ENCODE measurements at places on chromosomes 6 and 20.

GRCh38 chr6:69871107-69871506, 4.8 kb downstream of the COL19A1 start:
- DNase-seq = no peak

- no peak for DNase-seq
Observed at GRCh38 chr6:130063806-130064205, 45.4 kb downstream of the L3MBTL3 start.

GRCh38 chr20:62850333-62850974, 11.2 kb downstream of the TCFL5 start:
- DNase-seq = no peak

- DNase-seq = peak; percentile 30
Observed at GRCh38 chr6:44630125-44631028, 242.9 kb downstream of the CDC5L start.

- DNase-seq = no peak
Observed at GRCh38 chr20:53491462-53491861, 102.2 kb downstream of the ZNF217 start.

DNA sequence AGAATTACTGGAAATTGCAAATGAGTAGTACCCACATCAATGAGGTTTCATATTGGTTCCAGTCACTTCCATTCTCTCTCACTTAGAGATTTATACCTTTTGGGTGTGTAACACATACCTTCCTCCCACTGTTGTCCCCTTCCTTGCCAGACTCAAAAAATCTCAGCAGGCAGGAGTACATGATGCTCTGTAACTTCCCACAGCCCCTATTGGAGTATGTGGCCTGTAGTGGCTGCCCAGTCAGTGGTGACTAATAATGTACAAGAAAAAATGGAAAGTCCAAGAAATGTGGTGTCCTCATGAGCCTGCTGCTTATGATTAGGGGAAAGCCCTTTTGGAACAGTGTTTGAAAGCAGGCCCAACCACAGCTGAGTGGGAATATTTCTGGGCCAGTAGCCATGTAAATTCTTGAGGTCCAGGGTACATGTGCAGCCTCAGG, 312.0 kb downstream of the ZFAND3 start:
- no peak for DNase-seq

- DNase-seq = no peak
Observed at GRCh38 chr6:5610640-5611039, 349.3 kb downstream of the FARS2 start.

DNA sequence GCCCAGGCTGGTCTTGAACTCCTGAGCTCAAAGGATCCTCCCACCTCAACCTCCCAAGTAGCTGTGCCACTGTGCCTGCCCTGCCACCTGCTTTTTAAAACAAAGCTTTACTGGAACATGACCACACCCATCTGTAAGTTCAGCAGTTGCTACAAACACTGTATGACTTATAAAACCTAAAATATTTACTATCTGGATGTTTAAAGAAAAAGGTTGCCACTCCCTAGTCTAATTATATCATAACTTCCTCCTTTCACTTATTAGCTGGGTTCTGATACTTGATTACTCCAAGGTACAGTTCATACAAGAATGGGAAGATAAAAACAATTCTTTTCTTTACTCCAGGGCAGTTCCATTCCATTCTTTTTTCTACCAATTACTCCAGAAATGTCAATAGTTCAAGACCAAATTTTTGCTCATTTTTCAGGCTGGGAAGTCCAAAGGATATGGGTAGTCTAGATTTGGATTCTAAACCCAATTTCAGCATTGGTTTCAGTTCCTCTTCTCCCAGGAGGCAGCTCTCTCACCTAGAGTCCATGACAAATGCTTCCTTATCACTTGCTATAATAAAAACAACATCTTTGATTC, 63.1 kb downstream of the SEC63 start:
- DNase-seq = no peak
